EH (cell line): ENCODE measurements at places on chromosomes 7 and 10.

DNA sequence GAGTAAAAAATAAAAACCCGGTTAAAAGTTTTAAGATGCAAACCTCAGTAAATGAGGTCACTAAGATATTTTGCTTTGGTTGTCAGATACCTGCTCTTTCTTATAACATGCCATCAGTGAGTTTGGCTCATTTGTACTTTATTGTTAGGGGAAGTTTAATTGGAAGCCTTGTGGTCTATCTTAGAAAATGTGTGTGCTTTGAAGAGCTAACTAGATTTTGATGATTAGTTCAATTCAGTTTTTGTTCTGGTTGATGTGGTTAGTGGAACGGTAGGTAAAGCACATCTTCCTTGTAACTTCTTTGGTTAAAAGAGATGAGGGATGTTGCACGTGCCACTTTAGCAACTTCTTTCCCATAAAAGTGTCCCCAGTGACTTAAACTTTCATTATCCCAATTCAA lies 353.4 kb upstream of the GALNT17 start:
- DNase-seq = no peak

DNA sequence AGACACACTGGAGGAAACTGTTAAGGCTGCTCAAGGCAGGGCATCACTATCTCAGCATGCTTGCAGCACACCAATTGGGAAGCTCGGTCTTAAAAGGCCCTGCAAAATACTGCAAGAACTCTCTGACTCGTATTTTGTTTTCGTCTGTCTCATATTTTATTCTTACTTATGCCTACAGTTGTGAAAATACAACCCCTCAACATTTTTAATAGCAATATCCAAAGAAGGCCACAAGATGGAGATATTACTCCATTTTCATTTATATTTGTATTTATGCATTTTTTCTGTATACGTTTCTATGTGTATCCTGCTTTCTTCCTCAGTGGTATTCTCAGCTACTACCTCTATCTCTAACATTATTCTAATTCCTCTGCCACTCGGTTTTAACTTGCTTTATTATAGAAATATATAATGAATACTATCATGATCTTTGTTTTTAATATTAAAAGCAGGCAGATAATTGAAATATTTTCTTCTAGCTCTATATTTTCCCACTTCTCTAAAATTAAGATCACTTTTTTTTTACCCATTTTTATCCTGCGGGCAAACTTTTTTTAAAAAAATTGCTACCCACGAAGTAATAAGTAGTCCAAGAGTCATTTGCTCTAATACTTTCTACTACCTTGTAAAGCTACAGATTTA lies 10.0 kb downstream of the DNAJC1 start:
- peak; percentile 39 for DNase-seq

DNA sequence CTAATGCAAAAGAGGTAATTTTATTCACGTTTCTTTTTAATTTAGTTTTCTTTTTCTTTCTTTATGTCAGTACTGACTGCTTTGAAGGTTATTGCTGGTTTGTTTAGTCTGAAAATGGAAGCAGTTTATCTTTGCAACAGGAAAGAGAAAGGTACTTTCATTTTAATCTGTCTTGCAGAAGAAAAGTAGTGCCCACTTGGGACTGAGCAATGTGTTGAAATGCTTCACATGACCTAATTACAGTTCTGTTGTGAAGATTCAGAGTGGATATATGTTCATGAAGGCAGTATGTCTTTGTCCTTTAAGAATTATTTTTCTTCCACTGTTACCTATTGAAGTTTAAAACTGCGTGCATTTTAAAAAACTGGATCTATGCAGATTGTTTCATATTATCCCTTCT lies 80.1 kb downstream of the ANKIB1 start:
- DNase-seq = no peak

- DNase-seq = no peak
Measured at GRCh38 chr7:53699215-53699837, 663.9 kb downstream of the POM121L12 start.

GRCh38 chr7:23471106-23471859 lies 992 bp upstream of the IGF2BP3 start:
- DNase-seq = peak; percentile 37

DNA sequence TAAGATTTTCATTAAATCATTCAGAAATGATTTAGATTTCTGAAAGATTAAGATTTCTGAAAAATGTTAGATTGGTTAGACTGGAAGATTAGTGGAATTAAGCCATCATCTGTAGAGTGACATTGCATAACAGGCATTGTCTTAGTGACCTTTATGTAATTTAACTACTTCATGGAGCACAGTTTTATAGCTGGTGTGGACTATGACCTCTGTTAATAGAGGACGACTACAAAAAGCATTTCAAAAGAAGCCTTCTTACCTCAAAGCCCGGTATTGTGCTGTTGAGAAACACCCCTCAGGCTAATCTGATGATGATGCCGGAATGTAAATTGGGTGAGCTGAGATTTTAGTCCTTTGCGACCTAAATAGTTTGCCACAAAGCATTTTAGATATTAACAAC lies 55.6 kb downstream of the GALNT11 start:
- DNase-seq = peak; percentile 17

GRCh38 chr10:6491841-6492609 lies 88.1 kb downstream of the PRKCQ start:
- DNase-seq = no peak

DNA sequence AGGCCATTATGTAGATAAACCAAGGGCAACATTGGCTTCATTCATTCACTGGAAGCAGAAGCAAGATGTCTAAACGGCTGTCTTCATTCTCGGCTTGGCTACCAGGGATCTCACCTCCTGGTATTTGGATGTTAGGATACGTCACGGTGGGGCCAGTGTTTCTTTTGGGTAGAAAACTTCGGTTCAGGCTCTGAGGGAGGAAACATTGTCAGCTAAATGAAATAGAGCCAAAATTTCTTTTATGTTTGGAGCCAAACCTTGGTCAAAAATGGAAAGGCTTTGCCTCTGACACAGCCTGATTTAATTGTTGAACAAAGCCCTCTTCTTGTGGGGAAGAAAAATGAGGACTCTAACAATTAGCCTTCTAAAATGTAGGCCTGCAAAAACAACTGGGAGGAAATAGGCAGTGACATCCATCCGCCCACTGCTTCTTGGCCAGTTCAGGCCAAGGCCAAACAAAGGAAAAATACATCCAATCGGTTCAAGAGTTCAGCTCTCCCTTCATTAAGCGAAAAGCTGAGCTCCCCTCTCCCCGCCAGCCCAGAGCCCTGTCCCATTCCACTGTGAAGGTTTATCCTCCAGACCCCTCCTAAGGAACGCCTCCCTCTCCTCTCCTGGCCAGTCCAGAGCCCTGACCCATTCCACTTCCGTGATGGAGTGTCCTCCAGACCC lies 44.4 kb downstream of the PFKFB3 start:
- no peak for DNase-seq

DNA sequence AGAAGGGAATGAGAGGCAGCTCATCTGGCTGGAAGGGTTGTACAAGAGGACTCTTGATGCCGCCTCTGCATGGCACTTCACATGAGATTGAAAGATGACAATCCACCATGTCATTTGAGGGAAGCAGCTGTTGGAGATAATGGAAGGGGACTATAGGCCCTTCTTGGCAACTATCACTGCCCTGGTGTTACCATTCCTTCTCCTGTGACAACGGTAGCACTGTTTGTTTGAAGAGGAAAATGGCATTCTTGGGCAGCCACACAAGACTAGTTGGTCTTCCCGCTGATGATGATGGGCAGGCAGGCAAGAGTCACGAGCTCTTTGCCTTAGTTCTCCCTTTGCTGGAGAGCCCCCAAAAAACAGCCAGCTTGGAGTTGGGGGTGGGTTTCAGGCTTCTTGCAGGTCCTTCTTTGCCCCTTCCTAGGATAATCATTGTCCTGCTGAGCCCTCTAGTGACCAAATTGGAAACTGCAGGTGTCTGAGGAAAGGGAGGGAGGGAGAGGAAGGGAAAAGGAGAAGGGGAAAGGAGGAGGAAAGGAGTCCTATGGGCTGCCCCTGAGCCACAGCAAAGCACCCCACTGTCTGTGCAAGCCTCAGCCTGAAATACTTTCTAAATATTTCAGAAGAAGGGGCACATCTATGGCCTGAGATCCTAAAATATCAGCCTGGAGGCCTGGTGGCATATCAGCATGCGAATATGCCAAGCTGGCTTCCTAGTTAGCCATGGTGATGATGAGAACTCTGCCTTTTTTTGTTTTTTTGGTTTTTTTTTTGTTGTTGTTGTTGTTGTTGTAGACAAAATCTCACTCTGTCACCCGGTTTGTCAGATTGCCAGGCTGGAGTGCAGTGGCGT lies 165.6 kb upstream of the KMT2E start:
- peak; percentile 52 for DNase-seq

DNA sequence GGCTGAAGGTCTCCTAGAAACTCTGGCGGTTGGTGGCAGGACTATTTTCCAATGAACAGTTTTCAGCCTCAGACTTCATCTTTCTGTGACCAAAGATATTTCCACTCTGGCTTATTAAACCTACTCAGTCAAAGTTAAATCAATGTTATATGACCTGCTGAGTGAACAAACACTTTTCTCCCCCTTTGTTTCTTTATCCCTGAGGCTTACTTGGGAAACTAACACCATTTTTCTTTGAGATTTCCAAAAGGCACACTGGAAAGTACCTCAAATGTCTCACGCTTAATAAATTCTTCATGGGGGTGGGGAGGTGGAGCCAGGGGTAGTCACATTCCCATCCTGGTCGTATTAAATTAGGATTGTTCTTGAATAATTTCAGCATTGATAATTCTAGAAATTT lies 1.8 kb downstream of the TMEM26 start:
- DNase-seq = no peak

- DNase-seq = no peak
Measured at GRCh38 chr7:133275008-133275407, 22.1 kb downstream of the EXOC4 start.

GRCh38 chr7:139860090-139860775 lies 31.2 kb downstream of the TBXAS1 start:
- no peak for DNase-seq

- DNase-seq = peak; percentile 56
Measured at GRCh38 chr7:116527521-116527920, 2.7 kb downstream of the CAV1 start.

DNA sequence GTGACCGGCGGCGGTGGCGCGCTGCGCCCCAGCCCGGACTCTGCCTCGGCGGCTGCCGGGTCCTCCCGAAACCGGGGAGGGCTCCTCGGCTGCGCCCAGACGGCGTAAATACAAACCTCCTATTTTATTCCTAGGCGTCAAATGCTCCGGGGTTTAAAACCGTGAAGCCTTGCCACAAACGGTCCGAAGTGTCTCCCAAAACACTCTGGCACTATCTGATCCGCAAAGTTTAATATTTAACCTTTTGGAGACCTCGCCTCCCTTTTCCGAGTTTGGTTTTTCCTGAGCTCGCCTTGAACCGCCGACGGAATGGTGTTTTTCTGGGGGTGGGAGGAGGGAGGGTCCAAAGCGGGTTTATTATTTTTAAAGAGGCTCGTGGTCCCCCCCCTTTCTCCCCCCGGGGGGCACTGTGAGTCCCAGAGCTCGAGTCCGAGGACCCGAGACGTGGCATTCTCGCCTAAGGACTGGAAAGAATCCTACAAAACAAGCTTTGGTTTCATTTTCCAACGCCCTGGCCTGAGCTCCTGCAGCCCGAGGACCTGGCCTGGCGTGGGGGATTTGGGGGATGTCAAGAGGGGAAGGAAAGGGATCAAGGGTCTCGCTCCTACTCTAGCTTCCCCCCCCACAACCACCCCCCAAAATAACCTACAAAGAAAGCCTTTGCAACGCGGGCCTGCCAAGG lies 1.8 kb downstream of the TNRC18 start:
- peak; percentile 90 for DNase-seq

- no peak for DNase-seq
Measured at GRCh38 chr10:73097305-73097670, 622 bp upstream of the P4HA1 start.

- no peak for DNase-seq
Measured at GRCh38 chr7:126578338-126578737, 674.4 kb downstream of the GRM8 start.

- DNase-seq = no peak
Measured at GRCh38 chr10:72088889-72089575, 681 bp upstream of the SPOCK2 start.

GRCh38 chr10:27525819-27526218 lies 21.7 kb downstream of the RAB18 start:
- DNase-seq = peak; percentile 57

GRCh38 chr7:29102558-29103151 lies 43.7 kb downstream of the CPVL start:
- DNase-seq = peak; percentile 61

GRCh38 chr7:91373111-91373800 lies 109.0 kb downstream of the FZD1 start:
- no peak for DNase-seq

GRCh38 chr7:79828866-79829265 lies 305.8 kb upstream of the GNAI1 start:
- DNase-seq = no peak

DNA sequence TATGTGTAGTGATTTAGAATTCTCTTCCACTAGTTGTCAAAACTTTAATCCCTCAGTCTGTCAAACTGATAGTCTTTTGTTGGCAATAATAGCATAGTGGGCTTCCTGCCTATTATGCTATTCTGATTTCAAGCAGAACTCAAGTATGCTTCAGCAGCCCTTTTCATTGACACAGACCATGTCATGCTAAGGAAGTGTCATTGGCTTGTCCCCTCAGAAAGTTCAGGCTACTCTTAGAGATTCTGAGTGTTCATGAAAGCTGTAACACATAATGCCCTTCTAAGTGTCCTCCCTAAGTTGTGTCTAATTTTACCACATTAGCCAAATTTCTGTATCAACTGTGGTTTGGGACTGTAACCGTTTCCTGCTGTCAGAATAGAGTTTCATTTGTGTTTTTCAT lies 198.7 kb downstream of the THSD7A start:
- DNase-seq = no peak

DNA sequence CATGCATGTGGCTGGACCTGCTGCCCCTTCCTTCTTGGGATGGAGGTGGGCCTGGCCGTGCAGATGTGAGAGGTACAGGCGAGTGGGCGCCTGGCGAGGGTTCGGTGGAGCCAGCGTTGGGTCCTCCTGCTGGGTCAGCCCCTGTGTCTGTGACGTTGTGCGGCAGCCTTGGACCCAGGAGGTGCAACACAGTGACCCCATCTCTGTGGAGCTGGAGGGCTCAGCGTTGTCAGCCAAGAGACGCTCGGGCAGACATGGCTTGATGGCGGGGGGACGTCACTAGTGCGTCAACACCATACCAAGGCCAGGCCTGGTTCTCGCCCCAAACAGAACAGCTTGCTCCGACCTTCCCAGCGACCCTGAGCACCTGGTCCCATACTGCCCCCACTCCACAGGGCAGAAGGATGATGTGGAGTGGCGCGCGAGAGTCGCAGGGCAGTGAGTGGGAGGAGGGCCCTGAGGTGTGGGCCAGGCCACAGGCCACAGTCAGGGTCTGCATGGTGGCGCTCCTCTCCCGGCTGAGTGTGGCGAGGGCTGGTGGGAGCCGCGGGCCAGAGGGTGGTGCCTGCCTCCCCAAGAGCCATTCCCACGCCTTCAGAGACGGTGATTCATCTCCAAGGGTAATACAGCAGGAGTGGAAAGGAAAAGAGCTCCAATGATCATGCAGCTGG lies 184.4 kb downstream of the DNAJB6 start:
- no peak for DNase-seq
